ENCODE measurements at places on chromosomes 1 and 21.
A peak's percentile ranks its signal among the peaks of the same experiment; 100 is the strongest.

DNA sequence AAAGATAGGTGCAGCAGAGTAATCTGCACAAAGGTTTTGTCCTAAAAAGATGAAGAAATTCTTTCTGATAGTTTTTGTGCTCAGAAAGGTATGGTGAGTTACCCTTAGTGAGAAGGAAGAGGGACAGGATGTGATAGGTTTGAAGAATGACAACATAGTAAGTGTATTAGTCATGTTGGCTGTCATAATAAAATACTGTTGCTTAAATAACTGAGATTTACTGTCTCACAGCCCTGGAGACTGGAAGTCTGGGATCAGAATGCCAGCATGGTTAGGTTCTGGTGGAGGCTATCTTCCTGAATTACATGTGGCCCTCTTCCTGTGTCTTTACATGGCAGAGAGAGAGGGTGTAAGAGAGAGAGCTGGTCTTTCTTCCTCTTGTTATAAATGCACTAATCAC, 965.2 kb downstream of the TTLL7 start:
- DNase-seq, result peak; percentile 40

DNA sequence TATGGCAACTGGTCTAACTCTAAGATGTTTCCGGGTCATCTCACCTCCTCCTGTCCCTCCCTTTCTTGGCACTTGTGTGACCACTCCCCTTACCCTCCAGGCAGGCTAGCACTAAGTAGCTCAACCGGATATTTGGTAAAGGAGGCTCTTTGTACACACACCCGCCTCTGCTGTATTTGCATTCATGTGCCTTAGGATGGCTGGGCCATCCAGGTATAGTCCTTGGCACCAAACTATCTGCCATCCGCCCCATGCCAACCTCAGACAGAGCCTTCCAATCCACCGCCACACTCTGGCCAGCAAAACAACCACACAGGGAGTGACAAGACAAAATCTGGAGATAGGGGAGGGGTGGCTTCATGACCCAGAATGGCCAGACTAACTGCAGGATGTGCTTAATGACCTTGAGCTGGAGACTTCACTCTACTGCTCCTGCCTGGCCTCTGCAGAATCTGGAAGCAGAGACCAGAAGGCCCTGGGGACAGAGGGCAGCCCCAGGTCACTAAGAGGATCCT, 59.5 kb downstream of the CDK18 start:
- no peak for DNase-seq

DNA sequence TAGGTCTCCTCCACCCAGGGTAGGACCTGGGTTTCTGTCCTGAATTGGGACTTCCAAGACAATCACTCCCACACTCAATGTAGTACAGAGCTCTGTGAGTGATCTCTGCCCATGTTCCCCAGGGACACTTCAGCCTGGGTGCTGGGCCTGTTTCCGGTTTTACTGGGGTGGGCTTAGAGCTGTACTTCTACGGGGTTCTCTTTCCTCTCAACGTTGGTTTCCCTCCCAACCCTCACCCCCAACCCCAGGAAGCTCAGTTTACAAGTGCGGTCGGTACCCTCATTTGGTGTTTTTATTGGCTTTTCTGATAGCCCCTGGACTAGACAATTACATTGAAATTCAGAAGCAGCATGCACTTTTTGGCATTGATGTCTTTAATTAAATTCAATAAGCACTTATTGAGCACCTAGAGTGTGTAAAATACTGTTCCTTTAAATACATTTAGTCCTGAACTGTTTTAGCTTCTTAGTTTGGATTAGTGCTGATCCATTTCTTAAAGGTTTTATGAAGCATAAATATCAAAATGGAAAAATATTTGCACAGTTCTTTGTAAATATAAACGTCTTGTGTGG, 542 bp upstream of the XPR1 start:
- DNase-seq, result no peak

DNA sequence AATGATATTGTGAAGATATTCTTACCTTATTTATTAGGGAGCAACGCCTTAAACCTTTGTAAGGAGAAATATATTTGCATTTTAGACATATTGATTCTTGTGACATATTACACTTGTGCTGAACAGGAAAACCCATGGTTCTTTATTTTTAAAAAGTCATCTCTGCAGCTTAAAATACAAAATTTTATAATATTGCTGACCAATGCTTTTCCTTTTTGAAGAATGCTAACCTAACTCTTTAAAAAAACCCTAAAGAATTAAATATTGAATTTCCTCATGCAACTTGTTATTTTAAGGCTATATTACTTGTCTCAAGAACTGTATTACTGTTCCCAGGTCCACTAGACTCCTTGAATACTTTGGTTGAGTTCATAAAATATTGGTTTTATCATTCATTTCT, 99.0 kb downstream of the NEK7 start:
- DNase-seq, result no peak

- DNase-seq, result no peak
Measured at GRCh38 chr1:3405974-3406867, 48.2 kb upstream of the ARHGEF16 start.

GRCh38 chr1:20871419-20871818, 84.3 kb upstream of the HP1BP3 start:
- no peak for DNase-seq

- no peak for DNase-seq
Measured at GRCh38 chr1:12384836-12385456, 155.1 kb downstream of the VPS13D start.

DNA sequence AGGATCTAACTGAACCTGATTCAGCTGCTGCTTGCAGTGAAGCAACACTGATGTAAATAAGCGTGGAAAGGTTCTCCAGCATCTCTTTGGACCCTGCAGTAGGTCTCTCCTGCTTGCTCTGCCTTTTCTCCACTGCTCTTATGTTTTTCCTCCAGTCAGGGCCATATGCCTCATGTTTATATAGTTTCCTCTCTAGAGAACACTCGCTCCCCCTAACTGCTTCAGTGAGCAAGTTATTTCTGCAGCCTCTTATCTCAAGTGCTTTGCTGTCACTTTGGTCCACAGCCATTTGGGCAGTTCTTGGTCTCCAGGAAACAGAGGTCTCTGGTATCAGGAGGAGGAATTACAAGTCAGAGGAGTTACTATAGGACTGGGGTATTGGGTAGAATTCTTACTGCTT, 5.3 kb downstream of the PRUNE1 start:
- no peak for DNase-seq

DNA sequence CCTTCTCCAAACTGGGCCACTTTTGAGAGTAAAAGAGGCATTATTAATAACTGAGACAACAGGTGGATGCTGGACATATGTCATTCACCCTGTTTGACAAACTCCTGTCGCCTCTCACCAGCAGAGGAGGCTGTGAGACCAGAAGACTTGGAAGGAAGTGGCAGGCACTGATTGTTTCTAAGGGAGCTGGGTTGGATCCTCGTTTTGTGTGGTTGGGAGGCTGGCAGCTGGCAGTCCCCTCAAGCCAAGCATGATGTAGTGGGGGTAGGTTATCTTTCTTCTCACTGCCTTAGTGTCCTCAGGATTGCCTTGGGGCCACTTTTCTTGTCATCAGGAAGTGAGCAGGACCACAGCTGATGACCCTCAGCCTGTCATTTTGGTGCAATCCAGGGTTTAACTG, 86.5 kb upstream of the KCNJ15 start:
- peak; percentile 60 for DNase-seq

GRCh38 chr1:1908506-1908791, 6.6 kb upstream of the CALML6 start:
- DNase-seq, result no peak

DNA sequence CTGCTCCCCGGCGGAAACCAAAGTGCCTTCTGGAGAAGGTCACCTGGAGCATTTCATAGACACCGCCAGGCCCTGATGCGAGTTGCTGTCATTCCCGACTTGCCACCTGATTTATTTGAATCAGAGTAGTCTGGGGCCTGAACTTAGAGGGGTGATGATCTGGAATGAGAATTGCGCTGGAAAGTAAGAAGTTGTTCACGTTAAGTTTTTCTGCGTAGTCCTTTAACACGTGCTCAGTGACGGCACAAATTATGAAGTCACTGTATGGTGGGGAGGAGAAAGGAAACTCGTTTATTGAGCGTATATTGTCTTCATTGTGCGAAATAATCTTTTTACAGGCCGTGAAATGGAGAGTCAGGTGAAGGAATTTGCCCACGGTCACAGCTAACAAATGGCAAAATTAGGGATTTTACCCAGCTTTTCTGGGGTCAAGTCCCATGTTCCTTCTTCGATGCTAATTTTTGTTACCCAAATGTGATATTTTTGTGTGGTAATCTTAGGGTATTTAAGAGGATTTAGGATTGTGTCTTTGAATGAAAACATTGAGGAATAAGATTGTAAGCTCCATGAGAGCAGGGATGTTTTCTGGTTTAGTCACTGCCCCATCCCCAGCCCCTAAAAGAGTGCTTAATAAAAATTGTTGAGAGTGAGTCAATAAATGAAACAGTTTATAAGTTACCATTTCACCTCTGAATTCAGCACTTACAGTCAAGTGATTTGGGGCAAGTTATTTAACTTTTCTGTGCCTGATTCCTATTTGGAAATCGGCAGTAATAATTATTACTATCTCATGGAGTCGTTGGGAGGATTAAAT, 46.4 kb upstream of the NBL1 start:
- peak; percentile 75 for DNase-seq

DNA sequence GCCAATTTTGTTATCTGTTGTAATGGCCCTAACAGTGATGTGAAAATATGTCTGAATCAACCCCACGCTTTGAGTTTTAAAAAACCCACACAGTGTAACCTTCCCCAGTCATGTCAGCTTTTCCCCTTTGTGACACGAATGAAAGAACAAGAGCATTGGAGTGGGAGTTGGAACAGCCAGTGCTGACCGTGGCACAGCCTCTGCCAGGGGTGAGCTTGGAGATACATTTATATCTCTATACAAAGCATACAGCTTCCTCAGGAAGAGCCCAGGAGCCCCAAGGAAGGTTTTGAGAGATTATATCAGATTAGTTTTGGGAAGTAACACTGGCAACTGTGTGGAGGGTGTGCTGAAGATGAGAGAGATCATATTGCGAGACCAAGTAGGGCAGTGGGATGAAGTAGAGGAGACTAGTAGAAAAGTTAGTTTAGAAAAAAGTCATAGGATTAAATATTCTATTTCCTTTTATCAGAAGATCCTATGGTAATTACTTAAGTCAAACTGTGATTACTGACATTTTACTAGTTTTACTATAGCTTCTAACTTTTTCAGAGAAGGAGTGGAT, 15.9 kb downstream of the LRRC8B start:
- no peak for DNase-seq

DNA sequence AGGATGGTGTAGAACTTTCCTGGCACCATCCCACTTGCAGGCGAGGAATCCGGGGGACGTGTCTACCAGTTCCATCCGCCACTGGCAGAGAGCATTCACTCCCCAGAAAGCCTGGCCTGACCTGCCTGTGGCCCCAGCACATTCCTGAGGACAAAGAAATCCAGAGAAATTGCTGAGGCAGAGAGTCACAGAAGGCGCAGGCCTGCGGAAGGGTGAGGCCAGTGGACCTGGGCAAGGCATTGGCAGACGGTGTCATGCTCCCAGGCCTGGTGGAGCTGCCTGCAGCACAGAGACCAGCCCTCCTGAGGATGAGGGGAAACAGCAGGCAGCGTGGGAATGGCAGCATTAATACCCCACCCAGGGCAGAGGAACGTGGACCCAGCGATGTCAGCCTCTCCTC, 81.2 kb upstream of the F3 start:
- peak; percentile 53 for DNase-seq

GRCh38 chr1:101105877-101106276, 80.3 kb upstream of the DPH5 start:
- peak; percentile 57 for DNase-seq

DNA sequence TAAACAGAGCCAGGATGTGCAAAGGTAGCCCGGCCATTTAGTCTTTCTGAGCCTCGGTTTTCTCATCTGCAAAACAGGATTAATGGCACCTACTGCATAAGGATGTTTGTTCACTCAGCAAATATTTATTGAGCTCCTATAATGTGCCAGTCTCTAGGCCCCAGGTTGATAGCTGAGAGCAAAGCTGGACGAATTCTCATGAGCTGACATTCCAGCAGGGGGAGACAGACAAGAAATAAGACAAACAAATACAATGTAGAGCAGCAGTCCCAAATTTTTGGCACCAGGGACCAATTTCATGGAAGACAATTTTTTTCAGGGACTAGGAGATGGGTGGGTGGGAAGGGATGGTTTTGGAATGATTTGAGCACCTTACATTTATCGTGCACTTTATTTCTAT, 74.3 kb upstream of the PAX7 start:
- DNase-seq, result peak; percentile 44

DNA sequence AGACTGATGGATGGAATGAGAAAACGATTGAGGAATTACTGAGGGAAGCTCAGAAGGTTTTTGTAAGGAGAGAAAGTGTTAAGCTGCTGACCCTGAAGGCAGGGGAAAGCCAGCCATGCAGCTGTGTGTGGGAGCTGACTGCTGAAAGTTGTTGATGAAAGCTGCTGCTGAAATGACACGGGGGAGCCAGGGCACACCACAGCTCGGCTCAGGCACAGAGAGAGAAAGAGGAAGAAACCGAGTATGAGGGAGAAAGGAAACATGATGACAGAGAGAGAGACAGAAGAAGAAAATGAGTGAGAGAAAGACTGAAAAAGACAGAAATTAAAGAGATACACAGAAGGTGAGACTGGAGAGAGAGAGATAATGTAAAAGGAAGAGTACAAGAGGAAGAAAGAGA, 115.5 kb downstream of the LRRC53 start:
- no peak for DNase-seq

- DNase-seq, result no peak
Measured at GRCh38 chr1:173508541-173508940, 31.4 kb downstream of the PRDX6 start.

GRCh38 chr1:11697893-11698210, 6.3 kb downstream of the DRAXIN start:
- no peak for DNase-seq

DNA sequence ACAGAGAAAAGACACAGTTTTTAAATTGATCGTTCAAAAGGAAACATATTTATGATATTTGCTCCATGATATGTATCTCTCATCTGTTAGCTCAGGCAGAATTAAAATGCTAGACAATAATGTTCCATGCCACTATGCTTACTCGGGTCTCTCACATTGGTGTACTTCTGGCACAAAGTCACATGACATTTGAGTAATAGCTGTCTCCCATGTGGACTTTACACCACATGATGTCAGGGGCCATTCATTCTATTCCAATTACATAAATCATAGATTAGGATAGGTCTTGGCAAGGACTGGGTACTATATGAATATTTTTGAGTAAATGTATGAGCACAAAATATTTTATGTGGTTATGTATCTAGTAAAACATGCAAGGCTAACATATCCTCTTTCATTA, 648.4 kb downstream of the PLA2G4A start:
- no peak for DNase-seq

DNA sequence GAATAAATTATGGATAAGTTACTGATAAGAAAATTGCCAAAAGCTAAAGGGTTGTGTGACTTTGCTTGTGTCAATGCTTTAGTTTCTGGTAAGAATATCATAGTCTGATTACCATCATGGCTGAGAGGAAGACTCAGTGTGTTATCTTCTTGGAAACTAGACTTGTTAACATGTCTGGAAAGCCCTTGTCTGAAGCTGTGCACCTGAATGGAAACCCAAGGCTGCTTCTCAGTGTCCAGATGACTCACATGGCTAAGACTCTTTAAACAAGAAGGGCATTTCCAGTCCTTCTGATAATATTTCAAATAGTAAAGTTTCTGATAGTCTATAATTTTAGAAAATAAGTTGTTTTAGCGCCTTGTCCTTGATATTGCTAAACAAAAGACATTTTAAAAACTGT, 1092.7 kb downstream of the PLA2G4A start:
- no peak for DNase-seq

GRCh38 chr1:160214481-160215140, 9.4 kb downstream of the PEA15 start:
- peak; percentile 31 for DNase-seq

GRCh38 chr1:158200527-158200926, 19.8 kb downstream of the CD1D start:
- DNase-seq, result no peak

All from GM23248 (cell line).